ENCODE measurements at places on chromosomes 16 and 17.

DNA sequence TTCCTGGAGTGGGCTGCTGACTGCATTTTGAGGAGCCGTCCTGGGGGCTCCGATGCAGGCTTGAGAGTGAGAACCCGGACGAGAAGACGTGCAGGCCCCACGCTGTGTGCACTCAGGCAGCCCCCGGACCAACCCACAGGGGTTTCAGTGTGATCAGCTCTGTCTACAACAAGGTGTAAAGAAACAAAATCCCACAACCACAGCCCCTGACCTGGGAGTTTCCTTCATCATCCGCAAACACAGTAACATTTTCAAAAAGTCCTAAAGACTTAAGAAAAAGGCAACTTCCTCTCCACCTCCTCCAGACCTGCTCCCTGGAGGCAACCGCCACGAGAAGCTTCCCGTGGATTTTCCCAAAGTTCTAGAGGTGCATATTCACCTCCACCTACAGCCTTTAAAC, 15.4 kb upstream of the MEAK7 start:
- no peak for DNase-seq

GRCh38 chr16:1630450-1631213, 18.5 kb downstream of the CRAMP1 start:
- no peak for DNase-seq

GRCh38 chr16:77967054-77967904, 55.1 kb upstream of the CLEC3A start:
- no peak for DNase-seq

DNA sequence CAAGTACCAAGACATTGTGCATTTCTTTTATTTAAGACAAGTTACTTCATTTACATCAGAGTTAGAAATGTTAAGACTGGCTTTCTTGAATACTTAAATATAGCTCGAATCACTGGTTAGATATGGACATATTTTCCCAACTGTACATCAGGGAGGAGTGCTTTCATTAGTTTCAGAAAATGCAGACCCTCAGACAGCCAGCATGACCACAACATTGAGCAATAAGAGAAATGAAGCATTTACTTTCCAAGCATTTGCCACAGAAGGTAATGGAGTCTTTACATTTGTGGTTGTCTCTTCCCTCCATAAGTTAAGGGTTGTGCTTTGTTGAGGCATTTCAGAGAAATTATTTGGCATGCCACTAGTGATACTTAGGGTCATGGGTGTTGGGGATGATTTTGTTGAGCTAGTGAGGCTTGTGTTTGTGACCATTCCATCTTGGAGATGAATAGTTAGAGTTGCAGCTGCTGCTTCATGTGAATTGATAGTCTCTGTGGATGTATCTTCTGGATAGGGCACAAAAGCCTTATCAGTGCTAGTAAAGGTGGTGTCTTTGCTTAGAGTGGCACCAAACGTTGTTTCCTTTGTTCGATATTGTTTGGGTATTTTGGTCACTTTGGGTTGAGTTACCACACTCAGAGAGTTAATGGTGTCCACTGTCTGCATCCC, 2.1 kb downstream of the OMG start:
- DNase-seq, result no peak

- DNase-seq, result no peak
Measured at GRCh38 chr16:1340730-1341494, 7.5 kb downstream of the BAIAP3 start.

- no peak for DNase-seq
Measured at GRCh38 chr17:33623841-33624240, 330.7 kb upstream of the ASIC2 start.

- DNase-seq, result no peak
Measured at GRCh38 chr17:81566461-81567126, 14.4 kb upstream of the FAAP100 start.

GRCh38 chr17:31568121-31568520, 176.6 kb downstream of the RAB11FIP4 start:
- no peak for DNase-seq

DNA sequence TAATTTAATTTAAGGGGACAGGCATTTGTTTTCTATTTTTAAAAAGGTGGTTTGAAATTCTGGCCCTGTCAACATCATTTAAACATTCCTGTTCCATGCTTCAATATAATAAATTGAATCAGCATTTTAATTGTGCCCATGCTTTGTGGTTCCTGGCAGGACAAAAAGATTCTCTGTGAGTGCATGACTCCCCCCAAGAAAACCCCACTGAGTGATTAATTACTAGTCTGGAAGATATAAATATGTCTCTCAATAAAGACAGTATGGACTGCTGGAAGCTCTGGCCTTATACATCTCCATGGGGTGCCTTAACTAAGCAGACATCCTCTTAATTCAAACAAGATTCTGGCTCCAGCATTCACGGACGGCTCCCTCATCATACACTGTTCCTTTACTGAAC, 95.0 kb upstream of the PSMD7 start:
- no peak for DNase-seq

DNA sequence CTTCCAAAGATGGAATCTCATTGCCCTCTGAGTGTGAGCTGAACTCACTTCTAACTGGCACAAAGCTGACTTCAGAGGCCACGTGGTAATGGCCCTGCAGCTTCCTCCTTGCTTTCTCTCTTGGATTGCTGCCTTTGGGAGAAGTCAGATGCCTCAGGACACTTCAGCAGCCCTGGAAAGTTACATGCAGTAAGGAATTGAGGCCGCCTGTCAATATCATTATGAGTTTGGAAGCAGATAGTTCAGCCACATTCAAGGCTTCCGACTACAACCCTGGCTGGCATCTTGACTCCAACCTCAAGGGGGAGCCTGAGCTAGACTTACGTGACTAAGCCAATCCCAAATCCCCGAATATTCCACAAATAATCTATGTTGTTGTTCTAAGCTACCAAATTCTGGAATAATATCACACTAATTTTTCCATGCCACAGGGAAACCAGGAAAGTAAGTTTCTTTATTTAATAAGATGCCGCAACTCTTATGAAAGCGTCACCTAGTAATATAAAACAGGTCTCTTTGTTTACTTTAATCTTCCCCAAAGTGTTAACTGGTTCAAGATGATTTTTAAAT, 13.6 kb downstream of the CEP20 start:
- DNase-seq, result no peak

- DNase-seq, result peak; percentile 24
Measured at GRCh38 chr17:8005967-8006730, 3.7 kb downstream of the GUCY2D start.

- peak; percentile 14 for DNase-seq
Measured at GRCh38 chr17:56679115-56679776, 85.7 kb downstream of the NOG start.

DNA sequence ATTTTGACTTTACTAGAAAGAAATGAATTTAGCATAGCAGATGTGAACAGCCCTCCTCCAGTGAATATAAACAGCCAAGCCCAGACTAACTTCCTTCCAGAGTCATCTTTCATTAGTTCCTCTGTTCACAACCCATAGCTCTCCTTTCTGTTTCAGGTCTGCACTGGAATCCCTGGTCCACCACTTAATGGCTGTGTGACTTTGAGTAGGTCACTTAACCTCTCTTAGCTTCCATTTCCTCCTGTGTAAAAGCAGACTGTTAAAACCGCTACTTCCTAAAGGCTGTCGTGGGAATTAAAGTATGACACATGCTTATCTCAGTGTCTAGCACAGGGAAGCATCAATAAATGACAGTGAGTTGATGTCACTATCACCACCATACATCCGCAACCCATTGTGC, 7.5 kb downstream of the SLC6A4 start:
- no peak for DNase-seq

Data from CD4-positive, alpha-beta memory T cell (primary cell).